ENCODE measurements at places on chromosomes 7 and 10.

DNA sequence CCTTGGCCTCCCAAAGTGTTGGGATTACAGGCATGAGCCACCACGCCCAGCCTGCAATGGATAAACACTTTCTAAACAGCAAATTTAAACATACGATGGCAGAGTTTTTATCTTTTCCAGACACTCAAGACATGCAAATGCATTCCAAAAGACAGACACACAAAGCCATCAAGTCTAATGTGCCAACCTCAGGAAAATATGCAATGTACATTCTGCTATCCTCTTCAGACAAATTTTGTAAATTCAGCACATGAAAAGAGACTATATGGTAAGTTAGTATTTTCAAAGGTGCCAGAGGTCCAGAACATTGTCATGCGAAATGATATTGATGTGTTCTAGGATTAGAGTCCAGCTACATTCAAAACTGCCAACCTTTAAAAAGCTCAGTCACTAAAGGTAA lies 19.8 kb downstream of the HACD1 start:
- no peak for DNase-seq

DNA sequence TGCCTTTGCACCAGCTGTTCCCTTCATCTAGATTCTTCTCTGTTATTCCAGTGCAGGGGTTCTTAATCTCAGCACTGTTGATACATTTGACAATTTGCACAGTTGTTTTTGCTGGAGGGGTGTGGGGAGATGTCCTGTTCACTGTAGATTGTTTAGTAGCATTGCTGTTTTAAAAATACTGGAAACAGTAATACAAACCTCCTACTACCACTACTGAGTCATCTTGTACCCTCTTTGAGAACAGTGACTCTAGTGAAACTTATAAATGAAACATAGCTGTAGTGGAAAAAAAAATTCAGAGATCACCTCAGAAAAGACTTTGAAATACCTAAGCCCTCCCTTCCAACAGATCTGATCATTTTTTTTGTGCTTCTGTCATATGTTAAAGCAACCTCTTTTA lies 154.8 kb upstream of the TMEM196 start:
- DNase-seq: no peak

GRCh38 chr10:100223879-100224278 lies 5.5 kb downstream of the CHUK start:
- no peak for DNase-seq

DNA sequence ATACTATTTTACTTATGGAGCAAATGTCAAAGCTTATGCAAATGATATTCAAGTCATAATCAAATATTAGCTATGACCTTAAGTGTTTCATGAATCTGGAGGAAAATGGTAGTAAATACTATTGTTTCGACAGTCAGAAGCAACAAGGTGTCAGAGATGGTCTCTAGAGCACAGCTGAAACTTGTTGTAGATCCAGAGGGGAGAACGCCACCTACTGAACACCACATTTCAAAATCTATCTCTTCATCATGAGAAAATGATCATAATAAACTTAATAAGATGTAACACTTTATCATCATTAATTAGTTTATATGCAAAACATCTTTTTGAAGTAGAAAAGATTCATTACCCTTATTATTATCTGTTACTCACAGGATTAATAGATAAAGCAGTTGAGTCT lies 418.7 kb downstream of the GATA3 start:
- DNase-seq: no peak

- DNase-seq: no peak
Observed at GRCh38 chr10:12768156-12769100, 233.1 kb downstream of the CCDC3 start.

DNA sequence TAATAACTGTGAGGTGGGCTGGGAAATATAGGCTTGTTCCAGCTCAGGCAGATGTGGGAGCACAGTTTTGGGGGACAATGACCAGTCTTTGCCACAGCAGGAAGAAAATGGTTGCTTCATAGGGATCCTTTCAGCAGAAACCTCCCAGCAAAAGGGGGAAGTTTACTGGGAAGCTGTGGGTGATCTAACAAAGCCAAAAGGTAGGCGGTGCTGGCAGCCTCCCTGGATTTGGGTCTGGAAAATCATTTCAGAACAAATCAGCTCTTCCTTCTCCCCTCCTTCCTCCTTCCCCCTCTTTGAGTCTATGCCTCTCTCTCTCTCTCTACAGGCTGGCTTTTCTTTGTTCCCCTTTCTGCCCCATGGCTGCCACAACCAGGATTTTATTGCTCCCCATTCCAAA lies 16.2 kb downstream of the RPS24 start:
- no peak for DNase-seq

- no peak for DNase-seq
Observed at GRCh38 chr10:69807122-69807521, 5.4 kb downstream of the COL13A1 start.

GRCh38 chr7:28674359-28674782 lies 262.1 kb downstream of the CREB5 start:
- DNase-seq: no peak

DNA sequence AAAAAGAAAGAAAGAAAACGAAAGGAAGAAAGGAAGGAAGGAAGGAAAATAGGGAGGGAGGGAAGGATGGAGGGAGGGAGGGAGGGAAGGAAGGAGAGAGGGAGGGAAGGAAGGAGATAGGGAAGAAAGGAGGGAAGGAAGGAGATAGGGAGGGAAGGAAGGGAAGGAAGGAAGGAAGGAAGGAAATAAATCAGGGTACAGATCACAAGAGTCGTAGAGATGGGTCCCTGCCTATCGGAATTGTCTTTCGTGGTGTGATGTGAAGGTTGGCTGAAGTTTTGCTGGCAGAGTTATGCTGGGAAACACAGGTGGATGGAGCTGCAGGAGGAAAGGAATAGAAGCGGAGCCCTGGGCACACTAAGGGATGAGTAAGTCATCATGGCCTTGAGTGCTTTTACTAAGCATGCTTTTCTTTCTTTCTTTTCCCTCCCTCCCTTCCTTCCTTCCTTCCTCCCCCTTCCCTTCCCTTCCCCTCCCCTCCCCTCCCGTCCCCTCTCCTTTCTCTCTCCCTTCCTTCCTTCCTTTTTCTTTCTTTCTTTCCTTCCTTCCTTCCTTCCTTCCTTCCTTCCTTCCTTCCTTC lies 11.9 kb upstream of the TPST1 start:
- DNase-seq: no peak

- no peak for DNase-seq
Observed at GRCh38 chr7:112176241-112176640, 30.0 kb downstream of the DOCK4 start.

GRCh38 chr7:29464753-29465152 lies 98.9 kb upstream of the PRR15 start:
- DNase-seq: no peak

GRCh38 chr10:72625276-72625607 lies 637 bp downstream of the MICU1 start:
- DNase-seq: peak; percentile 23
